IPS DF 19.7 (cell line): ENCODE measurements at places on chromosomes 11 and 22.
A peak's percentile ranks its signal among the peaks of the same experiment; 100 is the strongest.

DNA sequence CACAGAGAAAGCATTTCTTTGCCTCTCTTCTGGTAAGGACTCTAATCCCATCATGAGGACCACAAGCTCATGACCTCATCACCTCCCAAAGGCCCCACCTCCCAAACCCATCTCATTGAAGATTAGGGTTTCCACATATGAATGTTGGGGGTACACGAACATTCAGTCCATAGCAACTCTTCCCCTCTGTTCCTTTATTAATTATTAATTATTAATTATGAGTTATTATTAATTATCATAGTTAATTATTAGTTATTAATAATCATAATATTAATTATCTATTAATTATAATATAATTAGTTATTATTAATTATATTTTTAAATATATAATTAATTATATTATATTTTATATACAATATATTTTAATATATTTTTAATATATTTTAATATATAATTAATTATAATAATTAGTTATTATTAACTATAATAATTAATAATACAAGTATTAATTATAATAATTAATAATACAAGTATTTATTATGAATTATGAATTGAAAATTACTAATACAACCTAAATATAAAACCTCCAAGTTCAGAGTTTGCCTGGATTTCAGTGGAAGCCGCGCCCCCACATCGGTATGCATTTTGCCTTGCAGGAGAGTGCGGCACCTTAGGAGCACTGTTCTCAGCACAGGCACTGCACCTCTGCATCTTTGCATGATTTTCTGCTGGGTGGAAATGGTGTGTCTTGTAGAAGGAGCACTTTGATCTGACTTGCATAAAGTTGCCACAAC lies 128.0 kb upstream of the FGF3 start:
- DNase-seq, result no peak

GRCh38 chr11:117480221-117480620 lies 152.6 kb downstream of the CEP164 start:
- no peak for DNase-seq

DNA sequence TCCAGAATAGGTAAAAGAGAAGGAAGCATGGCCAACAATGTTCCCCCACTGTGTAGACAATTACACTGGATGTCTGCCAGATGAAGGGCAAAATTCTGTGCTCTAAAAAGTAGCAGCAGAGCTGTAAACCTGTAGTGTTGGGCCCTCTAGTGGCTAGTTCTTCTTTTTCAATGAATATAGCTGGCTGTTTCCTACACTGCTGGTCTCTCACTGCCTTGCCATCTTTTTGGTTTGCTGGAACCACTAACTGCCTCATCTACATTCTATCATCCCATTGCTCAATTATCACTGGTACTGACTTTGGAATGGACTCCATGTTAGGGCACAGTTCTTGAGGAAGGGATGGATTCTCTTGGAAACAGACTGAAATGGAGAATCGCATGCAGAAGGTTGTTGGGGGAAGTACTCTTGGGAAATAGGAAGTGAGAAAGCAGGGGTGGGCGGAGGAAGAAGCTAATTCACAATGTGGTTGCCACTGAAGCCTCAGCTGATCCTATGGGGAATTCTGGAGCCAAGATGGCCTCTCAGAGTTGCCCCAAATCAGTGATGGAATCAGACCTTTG lies 17.9 kb downstream of the KCNE3 start:
- no peak for DNase-seq

DNA sequence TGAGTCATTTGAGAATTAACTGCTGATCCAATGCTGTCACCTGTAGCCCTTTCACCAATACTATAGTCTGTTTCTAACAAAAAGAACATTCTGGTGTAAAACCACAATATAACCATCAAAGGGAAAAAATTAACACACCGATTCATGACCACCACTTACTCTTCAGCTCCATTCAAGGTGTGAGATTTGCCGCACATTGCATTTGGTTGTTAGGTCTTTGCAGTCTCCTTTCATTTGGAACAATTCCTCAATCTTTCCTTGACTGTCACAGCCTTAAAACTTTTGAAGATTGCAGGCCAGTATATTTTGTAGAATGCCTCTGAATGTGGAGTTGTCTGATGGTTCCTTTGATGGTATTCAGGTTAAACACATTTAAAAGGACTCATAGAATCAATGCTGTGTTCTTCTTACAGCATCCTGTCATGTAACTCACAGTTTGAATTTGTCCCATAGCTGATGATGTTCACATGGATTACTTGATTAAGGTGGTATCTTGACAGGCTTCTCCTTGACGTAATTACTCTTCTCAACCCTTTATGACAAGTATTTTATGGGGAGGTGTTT lies 63.6 kb downstream of the TNRC6B start:
- DNase-seq, result no peak

DNA sequence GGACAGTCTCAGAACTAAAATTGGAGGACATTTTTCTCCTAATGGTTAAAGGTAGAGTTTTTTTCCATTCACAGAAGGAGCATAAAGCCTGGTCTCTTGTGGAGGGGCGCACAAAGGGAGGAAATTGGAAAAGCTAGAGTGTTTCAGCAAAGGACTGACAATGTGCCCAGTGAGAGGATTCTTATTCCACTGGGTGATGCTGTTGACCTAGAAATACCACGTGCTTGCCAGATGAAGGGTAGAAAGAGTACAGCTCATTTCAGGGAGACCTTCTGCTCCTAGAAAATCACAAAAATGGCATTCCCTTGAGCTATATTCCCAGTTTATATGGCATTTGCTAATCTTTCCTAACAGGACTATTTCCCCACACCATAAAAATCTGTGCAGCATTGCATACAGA lies 21.1 kb downstream of the MS4A6E start:
- DNase-seq, result no peak

DNA sequence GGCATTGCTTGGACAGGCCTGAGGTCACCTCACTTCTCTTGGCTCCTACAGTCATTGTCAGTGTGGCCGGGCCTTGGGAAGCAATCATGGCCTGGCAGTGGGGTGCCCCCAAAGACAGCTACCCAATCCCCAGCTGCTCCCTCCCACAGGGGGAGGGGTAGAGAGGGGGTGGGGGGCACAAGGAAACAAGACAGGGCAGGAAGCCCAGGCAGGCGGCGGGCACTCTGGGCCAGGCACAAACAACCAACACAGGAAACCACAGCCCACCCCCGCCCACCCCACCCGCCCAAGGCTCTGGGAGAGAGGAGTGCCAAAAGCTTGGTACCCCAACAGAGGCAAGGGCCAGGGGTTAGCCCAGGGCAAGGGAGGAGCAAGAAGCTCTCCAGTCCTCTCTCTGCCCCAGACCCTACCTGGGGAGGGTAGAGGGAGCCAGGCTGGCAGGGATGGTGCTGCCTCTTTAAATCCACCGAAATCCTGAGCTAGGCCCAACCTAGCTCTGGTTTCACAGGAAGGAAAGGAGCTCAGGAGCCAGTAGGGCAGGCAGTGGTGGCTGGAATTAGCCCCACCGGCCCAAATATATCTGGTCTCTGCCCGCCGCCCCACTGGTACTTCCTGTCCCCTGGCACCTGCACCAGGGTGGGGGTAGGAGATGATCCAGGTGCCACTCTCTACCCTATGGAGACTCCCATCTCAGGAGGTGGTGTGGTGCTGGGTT lies 12.2 kb downstream of the BCL9L start:
- DNase-seq, result no peak

- DNase-seq, result no peak
Measured at GRCh38 chr11:78730267-78730824, 155.7 kb upstream of the NARS2 start.

DNA sequence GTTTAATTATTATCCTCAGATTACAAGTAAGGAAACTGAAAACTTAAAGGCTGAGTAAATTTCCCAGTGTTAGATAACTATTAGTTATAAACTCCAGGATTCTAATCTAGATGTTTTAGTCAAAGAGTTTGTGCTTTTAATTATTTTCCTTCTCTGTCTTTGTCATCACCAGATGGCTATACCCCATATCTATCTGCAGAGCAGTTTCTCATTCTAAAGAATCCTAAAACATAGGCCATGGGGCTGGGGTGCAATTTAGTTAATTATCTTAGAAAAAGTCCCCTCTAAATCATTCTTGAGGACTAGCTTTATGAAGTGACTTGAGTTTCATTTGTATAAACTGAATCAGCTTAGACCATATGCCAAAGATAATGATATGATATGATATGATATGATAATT lies 556.3 kb upstream of the ANO5 start:
- no peak for DNase-seq

DNA sequence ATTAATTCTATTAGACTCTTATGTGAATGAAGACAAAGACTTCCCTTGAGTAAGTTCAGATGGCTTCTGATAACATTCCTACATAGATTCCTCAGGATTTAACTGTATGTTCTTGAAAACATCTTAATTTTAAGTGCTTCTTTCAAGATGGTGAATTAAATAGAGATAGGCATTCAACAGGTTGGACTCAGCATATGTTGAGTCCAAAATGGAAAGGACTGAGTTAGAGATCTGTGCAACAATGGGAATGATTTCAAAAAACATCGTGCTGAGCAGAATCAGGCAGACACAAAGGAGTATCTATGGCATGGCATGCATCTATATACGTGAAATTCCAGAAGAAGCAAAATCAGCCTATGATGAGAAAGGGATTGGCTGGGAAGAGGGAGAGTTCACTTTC lies 36.2 kb downstream of the ZNF195 start:
- DNase-seq, result no peak

GRCh38 chr11:22657101-22657694 lies 9.2 kb upstream of the GAS2 start:
- DNase-seq, result no peak

- peak; percentile 3 for DNase-seq
Measured at GRCh38 chr11:109853156-109853776, 239.9 kb upstream of the ZC3H12C start.

GRCh38 chr11:12073886-12074285 lies 36.5 kb upstream of the MICAL2 start:
- no peak for DNase-seq

GRCh38 chr11:6413791-6414201 lies 5.1 kb downstream of the APBB1 start:
- no peak for DNase-seq

- no peak for DNase-seq
Measured at GRCh38 chr11:15942936-15943335, 413.4 kb downstream of the SOX6 start.

DNA sequence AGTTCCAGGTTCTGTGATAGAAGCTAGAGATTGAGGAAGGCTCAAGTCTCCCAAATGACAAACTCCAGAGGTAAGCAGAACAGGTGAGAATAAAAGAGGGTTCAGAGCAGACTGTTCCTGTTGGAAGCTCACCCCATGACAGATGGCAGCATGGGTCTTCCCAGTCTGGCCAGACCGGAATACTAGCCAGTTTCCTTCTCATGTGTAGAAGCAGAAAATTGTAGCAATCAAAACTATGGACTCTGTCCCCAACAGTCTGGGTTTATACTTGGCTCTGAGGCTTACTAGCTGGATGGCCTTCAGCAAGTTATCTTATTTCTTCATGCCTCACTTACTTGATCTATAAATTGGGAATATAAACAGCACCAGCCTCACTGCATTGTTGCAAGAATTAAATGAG lies 494.8 kb downstream of the MN1 start:
- DNase-seq, result no peak

DNA sequence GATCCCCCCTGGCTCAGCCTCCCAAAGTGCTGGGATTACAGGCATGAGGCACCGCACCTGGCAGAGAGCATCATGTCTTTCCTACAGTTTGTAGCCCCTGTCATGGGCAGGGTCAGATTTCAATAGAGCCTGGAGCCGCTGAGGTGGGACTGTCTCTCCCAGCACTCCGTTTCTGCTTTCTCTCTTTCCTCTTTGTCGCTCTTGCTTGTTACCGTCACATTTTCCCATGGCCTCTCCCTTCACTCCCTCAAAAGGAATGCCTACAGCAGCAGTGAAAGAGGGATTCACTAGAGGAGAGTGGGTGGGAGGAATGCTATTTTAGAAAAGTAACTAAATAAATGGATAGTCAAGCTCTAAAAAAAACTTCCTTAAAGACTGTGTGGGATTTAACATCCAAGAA lies 136.7 kb upstream of the TTC12 start:
- DNase-seq, result no peak

DNA sequence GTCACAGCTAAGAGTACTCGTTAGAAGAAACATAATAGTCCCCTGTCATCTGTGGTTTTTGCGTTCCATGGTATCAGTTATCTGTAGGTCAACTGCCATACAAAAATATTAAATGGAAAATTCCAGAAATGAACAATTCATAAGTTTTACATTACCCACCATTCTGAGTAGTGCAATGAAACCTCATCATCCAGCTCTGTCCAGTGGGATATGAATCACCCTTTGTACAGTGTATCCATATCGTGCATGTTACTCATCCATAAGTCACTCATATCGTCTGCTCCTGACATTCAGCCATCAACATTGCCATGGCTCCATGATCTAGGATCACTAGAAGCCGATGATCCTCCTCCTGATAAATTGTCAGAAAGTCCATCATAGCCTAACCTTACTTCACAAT lies 174.9 kb upstream of the C11orf87 start:
- no peak for DNase-seq

- DNase-seq, result no peak
Measured at GRCh38 chr11:5713695-5714094, 22.6 kb upstream of the OR56B1 start.

GRCh38 chr11:82056450-82056849 lies 677.2 kb downstream of the FAM181B start:
- DNase-seq, result no peak

- no peak for DNase-seq
Measured at GRCh38 chr11:32312206-32312817, 123.0 kb downstream of the WT1 start.

DNA sequence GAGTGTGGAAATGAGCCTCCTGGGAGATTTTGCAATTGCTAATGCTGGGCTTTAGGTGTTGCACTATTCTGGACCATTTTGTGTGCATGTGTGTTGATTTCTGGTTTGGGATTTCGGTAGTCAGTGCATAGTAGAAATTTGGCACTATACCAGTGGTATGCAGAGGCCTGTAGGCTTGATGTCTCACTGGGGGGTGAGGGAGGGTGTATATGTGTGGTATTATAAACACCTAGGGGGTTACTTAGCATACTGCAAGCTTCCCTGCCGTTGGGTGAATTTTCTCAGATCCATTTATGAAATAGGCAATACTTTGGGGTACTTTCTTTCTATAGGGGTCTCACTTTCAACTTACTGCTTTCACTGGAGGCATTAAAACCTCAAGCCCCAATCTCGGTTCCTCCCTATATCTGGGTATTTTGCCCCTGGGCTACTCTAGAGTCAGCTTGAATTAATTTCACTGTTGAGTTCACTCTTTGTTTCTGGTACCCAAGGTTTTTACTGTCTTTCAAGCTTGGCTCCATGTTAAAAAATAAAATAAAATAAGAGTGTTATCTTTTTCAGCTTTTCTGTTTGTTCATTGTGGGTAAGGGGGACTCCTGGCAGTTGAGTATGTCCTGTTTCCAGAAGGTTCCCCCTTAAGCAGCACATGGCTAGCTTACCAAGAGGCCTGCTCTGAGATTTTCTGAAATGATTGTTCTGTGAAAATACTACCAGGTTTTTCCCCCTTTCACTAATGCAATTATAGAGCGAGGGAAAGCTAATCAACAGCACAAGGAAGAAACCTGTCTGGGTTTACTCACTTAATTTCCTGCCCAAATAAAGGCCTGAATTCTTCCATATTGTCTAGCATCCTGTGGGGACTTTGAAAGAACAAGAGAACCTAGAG lies 45.8 kb downstream of the PPFIBP2 start:
- DNase-seq, result no peak
